Right renal cortex interstitium (tissue), 3 donors: ENCODE measurements at places on chromosomes 13 and 19. TPM values are rescaled to one million over a fixed set of nuclear protein-coding genes. Genes with fewer than 3 reads are reported as not detected.
A peak's percentile ranks its signal among the peaks of the same experiment; 100 is the strongest.

DNA sequence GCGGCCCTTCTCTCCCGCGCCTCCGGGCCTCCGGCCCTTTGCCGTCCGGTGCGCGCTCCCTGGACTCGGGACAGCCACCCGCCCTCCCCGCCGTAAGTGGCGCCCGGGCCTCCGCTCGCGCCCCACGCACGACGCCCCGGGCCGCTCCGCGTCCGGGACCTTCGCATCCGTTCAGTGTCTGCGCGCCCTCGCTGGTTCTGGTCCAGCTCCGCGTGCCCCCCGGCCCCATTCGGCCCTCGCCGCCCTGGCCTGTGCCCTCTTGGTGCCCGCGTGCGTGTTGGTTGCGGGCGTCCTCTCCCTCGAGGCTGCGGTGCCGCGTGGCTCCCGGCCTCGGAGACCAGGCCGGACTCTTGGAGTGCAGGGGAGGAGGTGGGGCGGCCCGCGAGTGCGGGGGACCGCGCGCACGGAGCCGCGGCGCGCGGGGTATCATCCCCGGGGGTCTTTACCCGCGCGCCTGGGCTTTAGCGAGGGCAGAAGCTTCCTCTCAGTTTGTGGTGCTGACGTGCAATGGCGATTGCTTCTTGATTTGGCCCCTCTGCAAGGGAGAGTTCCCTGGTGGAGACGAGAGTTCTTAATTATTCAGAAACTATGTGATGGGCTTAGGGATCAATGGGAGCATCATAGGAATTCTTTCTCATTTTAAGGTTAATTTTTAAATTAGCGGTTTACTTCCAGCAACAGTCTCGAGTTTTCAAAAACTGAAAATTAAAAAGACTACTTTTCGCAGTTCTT, 757 bp downstream of the WASF3 start:
- no peak for DNase-seq

- no peak for DNase-seq
Measured at GRCh38 chr13:113768018-113768905, 9.2 kb downstream of the TMEM255B start.

The ZNF677 gene
- polyA plus RNA-seq = 51.9 TPM

DNA sequence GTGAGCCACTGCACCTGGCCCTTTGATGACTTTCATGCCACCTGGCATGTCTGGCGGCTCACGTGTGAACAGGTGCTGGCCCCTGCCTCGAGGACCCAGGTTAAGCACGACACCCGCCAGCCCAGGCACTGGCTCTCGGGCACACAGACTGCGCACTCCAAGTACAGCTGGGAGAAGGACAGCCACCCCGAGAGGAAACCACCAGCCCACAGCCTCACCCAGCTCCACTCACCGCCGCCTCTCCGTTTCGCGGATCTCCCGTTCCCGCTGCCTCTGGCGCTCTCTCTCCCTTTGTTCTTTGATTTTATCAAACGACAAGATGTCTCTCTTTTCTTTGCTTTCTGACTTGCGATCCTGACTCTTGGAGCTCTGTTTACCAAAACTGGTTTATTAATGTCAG, 27.4 kb upstream of the TINCR start:
- no peak for DNase-seq

GRCh38 chr19:42092350-42092749, 16.4 kb downstream of the ZNF574 start:
- no peak for DNase-seq

DNA sequence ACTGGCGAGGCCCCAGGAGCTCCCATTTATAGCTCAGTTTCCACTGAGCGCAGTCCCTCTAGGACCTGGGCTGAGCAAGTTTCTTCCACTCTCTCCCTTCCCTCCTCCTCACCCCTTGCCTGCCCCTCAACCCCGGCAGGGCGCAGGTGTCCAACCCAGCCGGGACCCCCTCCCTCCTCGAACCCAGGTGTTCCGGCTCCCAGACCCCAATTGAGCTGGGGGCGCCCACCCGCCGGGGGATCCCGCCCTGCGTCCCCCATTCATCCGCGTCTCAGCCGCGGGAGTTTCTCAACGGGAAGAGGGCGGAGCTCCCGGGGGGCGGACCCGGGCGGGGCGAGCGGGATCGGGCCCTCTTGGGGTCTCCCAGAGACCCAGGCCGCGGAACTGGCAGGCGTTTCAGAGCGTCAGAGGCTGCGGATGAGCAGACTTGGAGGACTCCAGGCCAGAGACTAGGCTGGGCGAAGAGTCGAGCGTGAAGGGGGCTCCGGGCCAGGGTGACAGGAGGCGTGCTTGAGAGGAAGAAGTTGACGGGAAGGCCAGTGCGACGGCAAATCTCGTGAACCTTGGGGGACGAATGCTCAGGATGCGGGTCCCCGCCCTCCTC, at the start of gene KIRREL2:
TSS of gene KIRREL2 (plus strand) at position 366 of the 604 bp plus-strand sequence. CDS start at position 575, 209 bp downstream.
- no peak for DNase-seq

- DNase-seq = no peak
Measured at GRCh38 chr13:46536341-46536740, 16.6 kb upstream of the LRCH1 start.

- no peak for DNase-seq
Measured at GRCh38 chr13:82070416-82070815, 1729.5 kb upstream of the SPRY2 start.

- DNase-seq = no peak
Measured at GRCh38 chr19:55248704-55249103, 10.1 kb downstream of the PPP6R1 start.

- no peak for DNase-seq
Measured at GRCh38 chr19:5934774-5935472, 20.9 kb downstream of the CAPS start.

The DOCK9 gene
- polyA plus RNA-seq = 64.0 TPM

GRCh38 chr13:73943965-73944233, 190.3 kb downstream of the KLF12 start:
- no peak for DNase-seq

GRCh38 chr13:33776239-33776881, 41.6 kb upstream of the RFC3 start:
- DNase-seq = no peak

The PSG3 gene
- 0.46 TPM for polyA plus RNA-seq

DNA sequence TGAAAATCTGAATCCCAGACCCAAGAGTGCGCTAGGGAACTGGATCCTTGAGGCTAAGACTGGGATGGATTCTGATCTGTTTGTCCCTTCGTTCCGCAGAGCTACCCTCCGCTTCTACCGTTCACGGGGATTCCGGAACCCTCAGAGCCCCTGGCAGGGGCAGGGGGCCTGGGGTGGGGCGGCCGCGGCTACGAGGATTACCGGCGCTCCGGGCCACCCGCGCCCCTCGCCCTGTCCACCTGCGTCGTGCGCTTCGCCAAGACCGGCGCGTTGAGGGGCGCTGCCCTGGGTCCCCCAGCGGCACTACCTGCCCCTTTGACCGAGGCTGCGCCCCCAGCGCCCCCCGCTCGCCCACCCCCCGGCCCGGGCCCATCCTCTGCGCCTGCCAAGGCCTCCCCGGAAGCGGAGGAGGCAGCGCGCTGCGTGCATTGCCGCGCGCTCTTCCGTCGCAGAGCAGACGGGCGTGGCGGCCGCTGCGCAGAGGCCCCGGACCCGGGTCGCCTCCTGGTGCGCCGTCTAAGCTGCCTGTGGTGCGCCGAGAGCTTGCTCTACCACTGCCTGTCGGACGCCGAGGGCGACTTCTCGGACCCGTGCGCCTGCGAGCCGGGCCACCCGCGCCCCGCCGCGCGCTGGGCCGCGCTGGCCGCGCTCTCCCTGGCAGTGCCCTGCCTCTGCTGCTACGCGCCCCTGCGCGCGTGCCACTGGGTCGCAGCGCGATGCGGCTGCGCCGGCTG, 7.1 kb downstream of the SPRED3 start:
- DNase-seq = no peak

GRCh38 chr13:113751491-113751890, 7.5 kb upstream of the TMEM255B start:
- DNase-seq = no peak

The FSTL3 gene
- polyA plus RNA-seq = 15.1 TPM

The ZSCAN4 gene
- not detected for polyA plus RNA-seq

DNA sequence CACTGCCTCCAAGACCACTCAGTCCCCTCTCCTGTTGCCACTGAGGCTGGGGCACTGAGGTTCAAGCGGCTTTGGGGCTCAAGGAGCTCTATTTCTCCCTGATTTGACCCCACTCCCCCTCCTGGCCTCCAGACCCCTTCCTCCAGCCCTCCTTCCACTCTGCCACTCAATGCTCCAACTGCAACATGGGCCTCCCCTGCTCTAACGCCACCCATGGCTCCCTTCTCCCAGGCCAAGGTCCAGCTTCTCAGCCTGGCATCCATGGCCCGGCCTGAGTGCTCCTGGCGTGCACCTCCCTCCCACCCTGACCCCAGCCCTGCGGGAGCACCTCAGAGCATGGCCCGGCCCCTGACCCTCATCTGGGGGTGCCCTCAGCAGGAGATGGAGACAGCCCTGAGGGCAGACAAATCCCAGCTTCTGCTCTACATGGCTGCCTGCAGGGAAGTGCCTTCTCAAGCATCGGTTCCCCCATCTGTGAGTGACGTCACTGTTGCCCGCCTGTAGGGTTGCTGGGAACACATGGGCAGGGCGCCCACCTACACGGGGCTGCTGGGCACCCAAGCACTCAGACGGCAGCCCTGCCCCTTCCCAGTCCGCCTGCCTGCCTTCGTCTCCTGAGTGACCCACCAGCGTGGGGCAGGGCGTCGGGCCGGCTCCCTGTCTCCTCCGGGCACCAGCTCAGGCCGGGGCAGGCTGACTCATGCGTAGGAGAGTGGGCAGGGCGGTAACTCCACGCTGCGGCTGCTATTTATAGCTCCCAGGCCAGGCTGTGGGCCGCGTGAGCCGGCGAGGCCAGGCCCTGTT, 1.6 kb upstream of the DIRAS1 start:
- no peak for DNase-seq

DNA sequence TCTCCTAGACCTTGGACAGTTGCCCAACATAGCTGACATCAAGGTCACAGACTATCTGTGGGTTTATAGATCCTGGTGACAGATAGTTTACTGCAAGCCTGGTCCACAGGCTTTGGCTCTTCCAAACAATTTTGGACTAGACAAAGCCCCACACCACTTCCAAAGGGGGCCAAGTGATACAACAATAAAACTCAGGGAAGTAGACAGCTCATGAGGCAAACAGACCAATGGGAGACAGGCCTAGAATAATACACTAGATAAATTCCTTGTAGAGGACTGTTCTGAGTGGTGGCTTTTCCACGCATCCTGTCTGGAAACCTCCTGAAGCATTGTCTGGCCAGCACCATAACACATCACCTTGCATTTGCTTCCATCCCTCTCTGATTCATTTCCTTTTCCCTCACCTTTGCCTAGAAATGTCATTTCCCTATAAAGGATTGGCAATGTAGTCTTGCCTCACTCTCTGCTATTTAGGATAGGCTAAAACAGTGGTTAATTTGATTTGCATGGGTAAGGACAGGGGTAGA, 284.2 kb downstream of the POU4F1 start:
- DNase-seq = no peak

The PRODH2 gene
- polyA plus RNA-seq = 24.1 TPM

GRCh38 chr13:58804832-58805231, 1173.3 kb downstream of the PCDH17 start:
- no peak for DNase-seq

GRCh38 chr19:35318679-35319448, 10.1 kb upstream of the CD22 start:
- no peak for DNase-seq

DNA sequence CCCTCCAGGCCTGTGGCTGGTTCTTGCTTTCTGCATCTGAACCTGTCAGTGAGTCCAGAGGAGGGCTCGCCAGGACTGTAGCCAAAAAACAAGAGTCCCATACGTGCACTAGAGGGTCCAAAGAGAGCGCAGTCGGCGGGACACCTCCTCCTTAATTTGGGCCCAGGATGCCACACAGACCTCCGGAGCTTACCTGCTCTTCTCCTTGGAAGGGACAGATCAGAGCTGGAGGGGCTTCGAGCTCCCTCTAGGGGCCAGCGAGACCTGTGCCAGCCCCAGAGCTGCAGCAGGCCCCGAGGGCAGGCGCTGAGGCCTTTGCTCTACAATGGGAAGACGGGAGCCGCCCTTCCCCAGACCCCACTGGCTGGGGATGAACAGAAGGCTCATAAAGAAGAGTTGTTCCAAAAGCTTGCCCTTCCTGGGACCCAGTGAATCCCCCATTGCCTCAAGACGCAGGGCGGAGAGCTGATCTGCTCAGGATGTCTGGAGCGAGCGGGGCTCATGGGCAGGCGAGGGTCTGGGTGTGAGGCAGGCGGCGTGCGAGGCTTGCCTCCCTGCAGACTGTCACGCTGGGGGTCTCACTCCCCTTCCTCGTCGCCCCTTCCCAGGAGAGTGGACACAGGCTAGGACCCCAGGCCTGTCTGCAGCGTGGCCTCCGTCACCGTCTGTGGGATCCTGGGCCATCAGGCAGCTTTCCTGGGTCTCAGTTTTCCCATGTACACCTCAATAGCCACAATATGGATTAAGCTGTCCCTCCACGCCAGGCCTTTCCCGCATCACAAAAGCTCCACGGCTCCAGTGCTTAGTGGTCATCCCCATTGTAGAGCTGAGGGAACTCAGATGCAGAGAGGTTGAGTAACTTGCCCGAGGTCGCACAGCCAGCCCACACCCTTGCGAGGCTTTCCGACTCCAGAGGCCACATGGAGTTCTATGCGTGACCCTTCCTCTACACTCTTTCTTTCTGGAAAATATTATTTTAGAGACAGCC, 46.9 kb upstream of the VSTM2B start:
- DNase-seq = no peak

- no peak for DNase-seq
Measured at GRCh38 chr19:18879579-18880373, 16.2 kb downstream of the CERS1 start.

The LRRC63 gene
- 0.11 TPM for polyA plus RNA-seq

The PPP1R13L gene
- polyA plus RNA-seq = 8.9 TPM

DNA sequence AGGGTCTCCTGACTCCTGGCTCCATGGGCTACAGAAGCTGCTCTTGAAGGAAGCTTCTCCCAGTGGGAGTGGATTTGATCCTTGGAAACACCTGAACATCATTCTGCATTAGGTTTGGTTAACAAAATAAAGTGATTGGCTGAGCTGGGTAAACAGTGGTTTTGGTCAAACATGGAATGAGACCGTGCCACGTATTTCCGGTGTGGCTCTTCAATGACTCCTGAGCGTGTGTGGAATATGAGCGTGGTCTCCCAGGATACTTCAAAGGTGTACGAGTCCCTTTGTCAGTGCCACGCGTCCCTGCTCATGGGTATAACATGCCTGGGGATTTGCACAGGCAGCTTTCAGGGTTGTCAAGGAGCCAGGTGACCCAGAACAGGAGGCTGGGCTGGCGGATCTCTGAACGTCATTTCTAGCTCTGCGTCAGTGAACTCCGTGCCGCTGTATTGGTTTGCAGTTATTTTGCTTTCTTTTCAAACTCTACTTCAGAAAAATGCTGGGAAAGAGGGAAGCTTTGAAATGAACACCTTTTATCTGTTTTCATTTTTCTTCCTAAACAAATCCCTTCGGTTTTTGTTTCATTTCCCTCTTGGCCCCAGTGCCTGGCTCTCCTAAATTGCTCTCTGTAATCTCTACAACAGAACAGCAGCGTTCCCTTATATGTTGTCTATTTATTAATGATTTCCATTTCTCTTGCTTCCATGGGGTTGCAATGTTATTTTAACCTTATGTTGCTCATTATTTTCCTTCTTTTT, 26.3 kb upstream of the GJB6 start:
- peak; percentile 17 for DNase-seq

The C19orf33 gene
- polyA plus RNA-seq = 5.2 TPM

The NLRP8 gene
- not detected for polyA plus RNA-seq

The SLC6A16 gene
- 2.6 TPM for polyA plus RNA-seq

The FBN3 gene
- 31.6 TPM for polyA plus RNA-seq

- DNase-seq = no peak
Measured at GRCh38 chr19:19531951-19532805, 3.5 kb downstream of the YJEFN3 start.
